ENCODE measurements at places on chromosomes 11 and 22.

- peak; percentile 48 for DNase-seq
Measured at GRCh38 chr11:62611705-62612365, 740 bp downstream of the EML3 start.

- DNase-seq: no peak
Measured at GRCh38 chr11:64851831-64852351, 7.4 kb upstream of the CDC42BPG start.

DNA sequence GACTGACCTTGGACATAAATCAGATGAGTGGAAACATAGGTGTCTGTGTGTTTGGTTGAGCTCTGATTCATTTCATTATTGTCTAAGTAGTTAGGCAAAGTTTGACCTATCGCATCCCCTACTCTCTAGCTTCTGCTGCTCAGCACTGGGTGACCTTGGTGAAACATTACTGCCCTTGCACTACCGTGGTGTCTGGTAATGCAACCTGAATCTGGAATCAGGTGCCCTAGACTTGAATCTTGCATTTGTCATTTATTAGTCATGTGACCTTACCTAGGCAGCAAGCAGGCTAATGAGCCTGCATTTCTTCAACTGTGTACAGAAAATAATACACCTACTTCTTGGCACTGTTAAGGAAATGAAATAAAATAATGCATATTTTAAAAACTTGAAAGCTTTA lies 242.3 kb upstream of the BLID start:
- DNase-seq: no peak

DNA sequence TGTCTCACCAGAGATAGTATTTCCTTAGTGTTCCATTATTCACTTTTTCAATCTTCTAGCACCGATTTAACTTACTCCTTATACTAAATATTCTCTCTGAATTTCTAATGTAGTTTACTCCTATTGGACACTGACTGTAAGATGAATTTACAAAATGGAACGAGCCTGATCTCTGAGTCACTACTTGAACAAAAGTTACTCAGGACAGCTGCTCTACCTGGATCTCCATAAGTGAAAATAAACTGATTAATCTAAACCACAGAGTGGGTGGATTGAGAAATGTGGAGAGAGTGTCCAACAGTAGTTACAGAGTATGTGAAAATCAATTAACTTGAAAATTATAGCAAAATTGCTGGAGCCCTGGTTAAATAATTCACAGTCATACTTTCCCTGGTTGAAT lies 141.7 kb upstream of the CHORDC1 start:
- DNase-seq: no peak

- DNase-seq: no peak
Measured at GRCh38 chr11:13761716-13762115, 93.2 kb downstream of the FAR1 start.

GRCh38 chr22:34427436-34427835 lies 507.2 kb upstream of the LARGE1 start:
- DNase-seq: no peak

DNA sequence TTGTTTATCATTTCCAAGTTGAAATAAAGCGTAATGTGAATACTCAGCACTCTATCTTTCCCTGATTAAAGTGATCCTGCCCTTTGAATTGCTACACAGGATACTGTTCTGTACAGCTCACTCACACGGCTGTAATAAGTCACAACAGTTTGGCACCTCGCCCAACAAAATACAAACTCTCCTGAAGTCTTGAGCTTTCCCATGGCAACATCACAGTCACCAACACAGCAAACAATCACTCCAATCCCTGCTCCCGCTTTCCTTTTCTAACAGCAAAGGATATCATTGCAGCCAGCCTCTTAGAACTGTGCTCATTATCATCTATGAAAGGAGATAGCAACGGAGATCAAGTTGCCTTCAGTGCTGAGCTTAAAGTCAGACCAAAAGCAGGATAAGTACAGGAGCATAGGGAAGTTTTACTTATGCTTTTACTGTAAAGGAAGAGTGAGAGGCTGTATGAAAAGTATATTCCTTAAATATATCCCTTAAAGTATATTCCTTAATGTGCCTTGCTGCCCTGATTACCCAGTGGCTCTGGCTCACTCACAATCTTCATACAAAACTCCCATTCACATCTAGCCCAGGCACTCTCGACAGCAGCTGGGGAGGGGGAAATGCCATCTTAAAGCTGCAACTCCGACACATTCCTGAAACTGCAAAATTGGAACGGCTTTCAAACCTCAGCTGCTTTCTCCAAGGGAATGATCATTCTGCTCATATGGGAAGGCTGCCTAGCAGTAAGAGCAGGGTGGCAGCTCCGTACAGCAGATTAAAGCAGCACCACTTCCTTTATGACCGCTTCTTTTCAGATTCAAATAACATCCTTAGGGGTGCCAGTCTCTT lies 35.8 kb downstream of the MAML2 start:
- DNase-seq: no peak

GRCh38 chr11:113705871-113706655 lies at the start of gene TMPRSS5:
TSS of gene TMPRSS5 (minus strand) at chr11:113706308. CDS start at chr11:113706224, 84 bp downstream.
- no peak for DNase-seq

DNA sequence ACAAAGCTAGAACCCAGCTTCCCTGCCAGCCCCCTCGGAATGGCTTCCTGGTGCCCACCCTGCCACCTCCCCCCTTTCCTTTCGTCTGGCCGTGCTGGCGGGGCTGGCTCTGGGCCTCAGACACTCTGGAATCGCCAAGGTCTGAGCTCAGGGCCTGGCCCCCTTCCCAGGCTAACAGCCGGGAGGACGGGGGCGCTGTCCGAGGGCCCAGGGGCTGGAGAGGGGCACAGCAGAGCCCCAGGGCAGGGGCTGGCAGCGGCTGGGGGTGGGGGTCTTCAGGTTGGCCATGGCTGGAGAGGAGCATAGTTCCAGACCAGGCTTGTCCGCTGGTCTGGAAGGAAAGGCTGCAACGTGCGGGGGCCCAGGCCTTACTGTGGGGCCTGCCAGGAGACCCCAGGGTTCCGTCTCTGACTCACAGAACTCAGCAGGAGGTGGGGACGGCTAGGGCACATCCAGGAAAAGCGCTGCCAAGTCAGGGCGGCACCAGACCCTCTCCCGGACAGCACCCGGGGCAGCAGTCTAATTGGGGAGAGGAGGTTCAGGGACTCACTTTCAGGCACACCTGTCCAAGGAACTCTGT lies 861 bp upstream of the LTBP3 start:
- no peak for DNase-seq

- DNase-seq: no peak
Measured at GRCh38 chr11:111983187-111983986, 41.8 kb upstream of the DLAT start.

DNA sequence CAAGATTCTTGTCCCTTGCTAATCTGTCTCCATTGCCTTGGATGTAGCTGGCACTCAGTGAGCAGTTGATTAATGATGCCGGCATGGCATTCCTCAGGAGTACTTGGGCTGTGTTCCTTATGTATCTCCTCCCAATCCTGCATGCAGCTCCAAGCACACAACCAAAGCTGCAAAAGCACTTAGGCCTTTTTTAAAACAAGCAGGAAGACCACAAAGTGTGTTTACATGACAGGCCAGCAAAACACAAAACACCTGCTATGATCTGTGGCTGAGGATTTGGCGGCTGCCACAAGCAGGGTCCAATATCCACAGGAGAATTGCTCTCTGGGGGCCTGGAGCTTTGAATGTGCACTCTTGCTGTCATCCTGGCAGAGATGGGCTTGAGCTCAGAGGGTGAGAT lies 8.9 kb downstream of the ABTB2 start:
- DNase-seq: no peak

- DNase-seq: no peak
Measured at GRCh38 chr11:66359662-66360087, 11.9 kb downstream of the SLC29A2 start.

DNA sequence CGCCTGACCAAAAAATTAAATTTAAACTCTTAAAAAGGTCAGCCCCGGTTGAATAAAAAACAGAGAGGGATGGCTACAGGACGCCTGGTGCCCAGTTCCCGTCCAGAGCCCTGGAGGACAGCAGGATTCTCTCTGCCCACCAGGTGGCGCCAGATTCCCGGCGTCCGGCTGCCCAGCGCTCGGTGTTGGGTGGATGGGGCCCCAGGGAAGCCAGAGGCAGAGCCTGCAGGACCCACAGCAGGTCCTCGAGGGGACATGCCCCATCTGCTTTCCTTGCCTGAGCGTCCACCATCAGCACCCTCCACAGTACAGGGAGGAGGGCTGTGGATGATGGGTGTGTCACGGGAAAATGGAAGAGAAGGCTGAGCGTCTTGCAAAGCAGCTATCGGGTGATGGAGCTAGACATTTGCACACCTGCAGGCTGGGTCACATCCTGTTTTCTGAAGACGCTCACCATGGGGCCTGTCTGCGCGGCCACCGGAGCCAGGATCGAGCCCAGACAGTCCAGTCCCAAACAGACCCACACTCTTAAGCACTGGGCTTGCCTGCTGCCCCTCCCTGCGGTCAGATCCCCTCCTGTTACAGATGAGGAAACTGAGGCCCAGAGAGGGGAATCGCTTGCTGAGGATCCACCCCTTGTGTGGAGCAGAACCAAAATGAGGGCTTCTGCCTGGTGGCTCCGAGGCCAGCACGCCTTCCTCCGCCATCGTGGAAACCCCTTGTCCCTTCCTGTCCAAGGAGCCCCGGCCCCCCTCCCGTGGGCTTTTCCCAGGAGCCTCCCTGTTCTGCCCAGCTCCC lies 18.5 kb upstream of the CBX7 start:
- peak; percentile 86 for DNase-seq

DNA sequence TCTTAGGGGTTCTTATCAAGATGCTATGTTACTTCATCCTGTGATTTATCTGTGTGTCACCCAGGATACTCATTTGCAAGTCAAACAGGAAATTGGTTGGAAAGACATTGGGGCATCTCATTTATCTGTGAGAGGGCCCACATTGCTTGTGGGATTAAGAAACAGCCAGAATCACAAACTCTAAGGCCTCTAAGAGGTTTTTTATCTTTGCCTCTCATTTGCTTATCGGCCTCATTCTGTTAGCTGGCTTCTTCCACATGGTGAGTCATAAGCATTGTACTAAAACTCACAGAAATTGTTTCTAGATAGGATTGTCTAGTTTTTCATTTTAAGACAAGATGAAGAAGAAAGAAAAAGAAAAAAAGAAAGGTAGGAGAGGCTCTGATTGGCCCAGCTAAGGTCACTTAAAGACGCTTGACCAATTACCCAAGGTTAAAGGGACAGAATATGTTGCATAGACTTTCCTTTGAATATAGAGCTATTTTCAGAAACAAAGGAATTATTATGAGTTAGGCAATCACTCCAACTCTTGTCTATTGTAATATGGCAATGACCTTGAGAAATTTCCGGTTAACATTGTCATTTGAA lies 121.9 kb downstream of the ARHGAP42 start:
- DNase-seq: no peak

DNA sequence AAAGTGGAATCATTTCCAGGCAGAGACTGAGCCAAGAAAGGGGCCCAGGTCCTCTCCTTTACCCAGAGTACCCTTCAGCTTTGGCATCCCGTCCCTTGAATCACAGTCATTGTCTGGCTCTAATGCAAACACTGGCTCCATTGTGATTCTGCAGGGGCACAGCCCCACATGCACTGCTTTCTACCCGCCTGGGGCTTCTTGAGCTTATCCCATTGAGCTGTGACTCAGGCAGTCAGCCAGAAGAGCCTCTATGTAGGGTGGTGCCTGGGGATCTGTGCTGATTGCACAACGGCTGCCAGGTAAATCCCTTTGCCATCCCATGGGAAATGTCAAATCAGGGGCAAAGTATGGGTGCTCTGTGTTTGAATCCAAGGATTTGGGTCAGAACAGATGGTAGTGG lies 88.9 kb downstream of the RASSF10 start:
- no peak for DNase-seq

DNA sequence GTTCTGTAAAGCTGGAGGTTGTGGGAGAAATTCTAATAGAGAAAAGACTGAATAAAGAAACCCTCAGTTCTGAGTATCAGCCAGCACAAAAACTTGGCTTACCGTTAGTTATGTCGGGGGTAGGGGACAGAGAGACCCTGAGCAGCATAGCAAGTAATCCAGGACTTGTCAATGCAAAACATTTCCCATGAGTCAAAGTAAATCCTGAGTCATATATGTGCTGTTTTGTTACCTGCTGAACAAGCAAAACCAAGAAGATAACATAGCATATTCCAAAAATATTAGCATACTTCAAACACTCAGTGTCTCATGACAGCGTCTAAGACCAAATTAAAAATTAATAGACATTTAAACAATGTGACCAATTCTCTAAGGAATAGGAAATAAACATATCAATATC lies 75.1 kb upstream of the LUZP2 start:
- DNase-seq: no peak

- DNase-seq: no peak
Measured at GRCh38 chr11:8831861-8832260, 79.1 kb upstream of the AKIP1 start.

DNA sequence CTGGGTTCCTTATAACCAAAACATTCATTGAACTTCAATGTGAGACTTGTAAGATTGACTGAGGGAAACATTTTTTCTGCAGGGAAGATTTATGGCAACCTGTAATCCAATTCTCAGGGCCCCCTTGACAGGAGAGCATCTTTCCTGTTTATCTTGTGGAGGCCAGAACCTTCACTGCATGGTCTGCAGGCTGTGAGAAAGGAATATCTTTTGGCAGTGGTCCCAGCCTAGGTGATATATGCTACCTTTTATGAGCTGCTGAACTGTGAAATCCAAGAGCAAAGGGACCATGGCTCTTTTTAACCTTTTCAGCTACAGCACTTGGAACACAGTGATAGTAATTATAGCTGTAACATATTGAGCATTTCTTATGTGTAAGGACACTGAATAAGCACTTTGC lies 590.2 kb upstream of the B3GAT1 start:
- no peak for DNase-seq

- no peak for DNase-seq
Measured at GRCh38 chr11:112453601-112454577, 193.2 kb upstream of the PLET1 start.

GRCh38 chr11:15045891-15046290 lies 27.5 kb upstream of the CALCB start:
- no peak for DNase-seq

GRCh38 chr11:85167038-85167437 lies 460.1 kb downstream of the DLG2 start:
- DNase-seq: no peak

- no peak for DNase-seq
Measured at GRCh38 chr11:118785362-118785761, 5.6 kb downstream of the DDX6 start.

GRCh38 chr11:12287374-12288211 lies 89.8 kb upstream of the PARVA start:
- peak; percentile 8 for DNase-seq

DNA sequence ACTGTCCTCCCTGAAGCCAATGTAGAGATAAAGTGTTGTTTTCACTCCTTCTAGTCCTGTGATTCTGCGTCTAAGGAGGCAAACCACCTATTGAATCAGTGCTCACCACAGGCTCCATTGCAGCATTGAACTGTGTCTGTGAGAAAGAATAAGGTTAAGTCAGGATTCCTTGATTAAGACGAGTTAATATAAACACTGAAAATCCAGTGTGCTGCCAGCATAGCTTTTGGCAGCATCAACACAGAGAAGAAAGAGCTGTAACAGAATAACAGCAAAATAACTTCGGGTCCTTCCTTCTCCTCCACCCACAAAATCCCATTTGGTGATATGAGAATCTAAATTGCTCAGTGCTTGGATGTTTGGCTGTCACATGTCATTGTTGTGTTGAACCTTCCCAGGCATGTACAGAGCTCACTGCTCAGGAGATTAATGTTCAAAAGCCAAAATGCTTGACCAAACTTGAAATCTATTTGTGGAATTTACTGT lies 185.2 kb upstream of the DDI1 start:
- DNase-seq: no peak
